PC-9 (cell line): ENCODE measurements at places on chromosomes 12 and 14. TPM values are rescaled to one million over a fixed set of nuclear protein-coding genes. Genes with fewer than 3 reads are reported as not detected.

- no peak for DNase-seq
These were observed 710 bp upstream of the FOS start for GRCh38 chr14:75277815-75278421.

Gene NEDD1
- total RNA-seq = 24.8 and 36.3 TPM in 2 replicates

Gene CCDC60
- not detected in 2 replicates for total RNA-seq

Gene ZNF891
- 2.4 and 3.2 TPM in 2 replicates for total RNA-seq

- DNase-seq = no peak
These were observed 68.9 kb downstream of the FSCB start for GRCh38 chr14:44438221-44438620.

Gene PZP
- not detected in 2 replicates for total RNA-seq

GRCh38 chr12:118344829-118345228 is 27.9 kb downstream of the TAOK3 start:
- no peak for DNase-seq

Gene KCNH3
- total RNA-seq = not detected in 2 replicates

Gene PTCSC3
- total RNA-seq = not detected in 2 replicates

Gene GALNT6
- total RNA-seq = 73.0 and 83.5 TPM in 2 replicates

GRCh38 chr12:107684990-107685359 is 624 bp upstream of the PWP1 start:
- DNase-seq = no peak

Gene GLIPR1L2
- 0.30 TPM in 1 of 2 replicates, not detected in the other for total RNA-seq

DNA sequence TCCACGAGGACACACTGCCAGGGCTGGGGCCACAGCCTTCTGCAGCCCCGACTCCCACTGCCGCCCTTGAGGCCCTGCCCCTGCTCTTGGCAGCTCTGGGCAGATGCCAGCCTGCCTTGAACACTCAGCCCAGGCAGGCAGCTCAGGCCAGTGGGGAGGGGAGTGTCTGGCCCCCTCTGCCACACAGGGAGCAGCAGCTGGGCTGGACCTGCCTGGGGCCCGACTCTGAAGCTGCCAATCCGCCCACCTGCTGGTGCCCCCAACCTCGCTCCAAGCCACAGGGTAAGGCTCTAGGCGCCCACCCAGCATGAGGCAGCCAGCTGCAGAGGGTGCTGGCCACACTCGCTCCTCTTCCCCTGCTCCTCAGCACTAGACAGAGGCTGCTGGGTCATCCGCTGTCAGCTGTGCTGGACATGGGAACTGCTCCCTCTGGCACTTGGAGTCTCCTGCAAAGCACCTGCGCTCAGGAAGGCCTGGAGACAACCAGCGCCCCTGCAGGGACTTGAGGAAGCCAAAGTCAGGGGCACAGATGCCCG is 24.6 kb upstream of the NUDT14 start:
- DNase-seq = no peak

Gene IL22
- not detected in 2 replicates for total RNA-seq

- no peak for DNase-seq
These were observed 11.3 kb upstream of the SMCO3 start for GRCh38 chr12:14825256-14825655.

Gene VRTN
- not detected in 2 replicates for total RNA-seq

DNA sequence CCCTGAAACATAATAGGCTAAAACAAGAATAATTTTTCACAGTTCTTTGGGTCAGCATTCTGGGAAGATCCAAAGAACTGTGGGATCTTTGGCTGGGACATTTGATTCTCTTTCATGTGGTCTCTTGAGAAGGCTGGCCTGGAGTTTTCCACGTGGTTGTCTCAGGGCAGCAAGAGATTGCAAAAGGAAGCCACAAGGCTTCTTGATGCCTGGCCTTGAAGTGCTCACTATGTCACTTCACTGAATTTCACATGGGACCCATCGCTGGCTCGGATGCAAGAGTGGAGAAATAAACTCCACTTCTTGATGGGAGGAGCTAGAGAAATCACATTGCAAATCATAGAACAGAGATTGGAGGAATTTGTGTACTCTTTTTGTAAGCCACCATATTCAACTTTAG is 343.4 kb downstream of the MED13L start:
- no peak for DNase-seq

DNA sequence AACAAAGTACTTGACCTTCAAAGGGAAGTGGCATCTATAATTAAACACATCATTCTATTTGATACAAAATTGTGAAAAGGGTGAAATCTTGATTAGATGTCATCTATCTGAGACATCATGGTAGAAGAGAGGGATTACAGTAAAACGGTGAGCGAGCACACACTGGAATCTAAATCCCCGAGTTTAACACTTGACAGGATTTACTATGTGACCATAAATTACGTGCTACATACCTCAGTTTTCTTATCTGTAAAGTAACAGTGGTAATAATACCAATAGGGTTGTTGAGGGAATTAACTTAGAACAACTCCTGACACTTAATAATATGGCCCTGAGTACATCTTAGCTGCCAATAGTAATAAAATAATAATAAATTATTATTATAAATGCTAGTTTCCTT is 13.3 kb downstream of the USP44 start:
- no peak for DNase-seq

GRCh38 chr12:67222302-67222701 is 46.9 kb upstream of the CAND1 start:
- DNase-seq = no peak

- no peak for DNase-seq
These were observed 8.3 kb downstream of the TNFRSF1A start for GRCh38 chr12:6333566-6333965.

Gene ZFHX2
- total RNA-seq = 3.7 and 5.3 TPM in 2 replicates

Gene TROAP
- 79.4 and 79.9 TPM in 2 replicates for total RNA-seq

Gene CRIP2
- total RNA-seq = 42.5 and 50.2 TPM in 2 replicates

GRCh38 chr12:82659343-82660207 is 27.1 kb upstream of the TMTC2 start:
- DNase-seq = no peak

GRCh38 chr14:62916551-62916950 is 128.7 kb downstream of the KCNH5 start:
- DNase-seq = no peak

DNA sequence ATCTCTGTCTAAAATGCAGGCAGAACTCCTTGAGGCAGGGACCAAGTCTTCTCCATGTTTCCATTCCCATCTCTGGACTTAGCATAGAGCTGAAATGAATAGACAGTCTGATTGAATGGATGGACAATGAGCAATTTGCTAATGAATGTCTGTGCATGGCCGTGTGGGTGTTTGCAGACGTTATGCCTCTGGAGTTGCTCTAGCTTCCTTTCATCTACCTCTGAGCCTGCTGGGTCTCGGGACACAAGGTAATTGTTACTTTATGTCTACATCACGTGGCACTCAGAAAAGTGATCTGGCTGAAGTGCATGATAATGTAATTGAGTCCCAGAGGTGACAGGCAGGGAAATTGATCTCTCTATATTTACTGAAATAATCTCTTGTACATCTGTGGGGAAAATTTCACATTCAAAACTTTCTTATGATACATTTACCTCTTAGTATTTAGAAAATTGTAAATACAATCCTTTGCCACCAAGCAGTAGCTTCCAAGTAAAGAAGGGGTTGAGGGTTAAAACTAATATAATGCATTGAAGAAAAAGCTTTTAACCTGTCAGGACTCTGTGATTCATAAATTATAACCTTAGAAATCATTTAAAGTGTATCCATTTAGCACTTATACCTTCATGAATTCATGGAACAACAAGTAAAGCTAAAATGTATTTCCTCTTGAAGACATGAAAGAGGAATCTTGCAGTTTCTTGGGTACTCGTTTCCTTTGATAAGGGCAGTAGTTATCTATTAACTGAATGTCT is 424.1 kb downstream of the APAF1 start:
- DNase-seq = no peak

Gene NEUROD4
- not detected in 2 replicates for total RNA-seq

DNA sequence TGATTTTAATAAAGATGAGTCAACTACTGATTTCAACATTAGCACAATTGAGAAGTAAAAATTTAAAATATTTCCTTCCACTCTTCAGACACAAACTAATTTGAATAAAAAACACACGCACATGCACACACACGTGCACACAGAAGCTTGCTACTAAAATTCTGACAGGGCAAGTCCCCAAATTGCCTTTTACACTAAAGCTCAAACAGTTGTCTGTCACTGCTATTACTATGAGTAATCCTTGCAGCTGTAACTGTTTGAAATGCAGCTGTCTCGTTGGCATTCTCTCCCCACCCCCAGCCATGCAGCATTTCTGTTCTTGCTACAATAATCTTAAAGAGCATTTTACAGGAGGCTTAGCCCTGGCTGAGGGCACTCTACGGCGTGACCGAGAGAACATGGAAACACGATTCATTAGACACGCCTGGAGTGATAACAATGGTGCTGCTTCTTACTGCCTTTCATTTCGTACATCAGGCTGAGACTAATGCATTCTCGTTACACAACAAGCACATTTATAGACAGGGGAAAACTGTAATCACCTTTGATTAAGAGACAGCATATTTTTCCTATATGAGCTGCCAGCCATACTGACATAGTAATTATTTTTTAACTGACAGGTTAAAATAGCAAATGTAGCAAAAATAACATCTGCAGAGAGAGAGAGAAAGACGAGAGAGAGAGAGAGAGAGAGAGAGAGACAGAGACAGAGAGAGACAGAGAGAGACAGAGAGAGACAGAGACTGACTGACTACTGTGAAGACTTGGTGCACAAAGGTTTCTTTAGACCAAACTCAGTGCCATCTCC is 153.8 kb downstream of the MED13L start:
- DNase-seq = no peak

Gene DPPA3
- not detected in 2 replicates for total RNA-seq

DNA sequence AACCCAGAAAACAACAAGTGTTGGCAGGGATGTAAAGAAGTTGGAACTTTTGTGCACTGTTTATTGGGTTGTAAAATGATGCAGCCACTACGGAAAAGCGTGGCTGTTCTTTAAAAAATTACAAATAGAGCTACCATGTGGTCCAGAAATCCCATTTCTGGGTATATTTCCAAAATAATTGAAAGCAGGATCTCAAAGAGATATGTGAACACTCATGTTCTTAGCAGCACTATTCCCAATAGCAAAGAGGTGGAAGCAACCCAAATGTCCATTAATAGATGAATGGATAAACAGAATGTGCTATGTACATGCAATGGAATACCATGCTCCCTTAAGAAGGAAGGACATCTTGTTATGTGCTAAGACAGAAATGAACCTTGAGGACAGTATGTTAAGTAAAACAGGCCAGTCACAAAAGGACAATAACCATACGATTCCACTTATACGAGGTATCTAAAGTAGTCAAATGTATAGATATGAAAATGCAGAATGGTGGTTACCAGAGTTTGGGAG is 249.5 kb downstream of the PHLDA1 start:
- no peak for DNase-seq

Gene FITM1
- total RNA-seq = 0.48 and 0.72 TPM in 2 replicates

GRCh38 chr14:38705220-38705619 is 397.8 kb downstream of the SEC23A start:
- DNase-seq = no peak
